Tibial nerve (tissue), 4 donors: ENCODE measurements at places on chromosomes 3 and 15. TPM values are rescaled to one million over a fixed set of nuclear protein-coding genes. Genes with fewer than 3 reads are reported as not detected.

DNA sequence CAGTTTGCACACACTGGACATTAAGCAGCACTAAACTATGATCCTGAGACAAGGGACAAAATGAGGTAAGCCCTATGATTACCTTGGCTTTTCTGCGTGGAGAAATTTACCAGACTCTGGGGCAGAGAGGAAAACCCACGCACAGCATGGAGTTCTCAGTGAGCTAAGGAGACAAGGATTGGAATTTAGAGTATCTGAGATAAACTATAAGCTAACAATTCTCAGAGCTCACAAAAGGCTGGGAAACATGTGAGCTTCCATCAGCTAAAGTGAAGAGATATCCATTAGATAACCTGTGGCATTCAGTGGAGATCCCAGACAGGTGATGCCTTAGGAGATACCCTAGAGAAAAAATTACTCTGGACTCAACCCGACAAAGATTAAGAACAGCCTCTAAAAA lies 48.7 kb downstream of the NBEAL2 start:
- no peaks in the 10 kb centered on the region for H3K36me3 ChIP-seq
- no peaks in the 10 kb centered on the region for H3K27me3 ChIP-seq

DNA sequence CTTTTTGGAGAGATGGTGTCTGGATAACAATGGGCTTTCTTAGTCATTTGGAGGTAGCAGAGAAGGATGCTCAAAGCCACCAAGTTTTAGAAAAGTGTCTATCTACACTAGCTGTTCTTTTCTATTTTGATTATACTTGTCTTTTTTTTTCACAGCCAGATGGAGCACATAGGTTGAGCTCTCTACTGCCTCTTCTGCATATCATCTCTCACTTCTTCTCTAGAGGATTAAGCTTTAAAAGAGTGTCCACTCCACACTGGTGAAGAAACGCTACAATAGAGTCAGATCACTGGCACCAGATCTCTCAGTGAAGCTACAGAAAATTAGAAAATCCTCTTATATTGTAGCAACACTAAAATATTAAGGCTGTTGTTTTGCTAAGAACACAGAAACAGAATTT lies 145.3 kb upstream of the MBNL1 start:
- DNase-seq = no peak
- no peak overlapping the region for H3K4me3 ChIP-seq
- no peaks in the 10 kb centered on the region for H3K27me3 ChIP-seq
- H3K27ac ChIP-seq = no peak overlapping the region
- no peaks in the 10 kb centered on the region for H3K4me1 ChIP-seq

- no peak overlapping the region for H3K4me3 ChIP-seq
- H3K36me3 ChIP-seq = no peaks in the 10 kb centered on the region
- H3K27ac ChIP-seq = no peak overlapping the region
- no peaks in the 10 kb centered on the region for H3K27me3 ChIP-seq
- H3K4me1 ChIP-seq = no peaks in the 10 kb centered on the region
Observed at GRCh38 chr3:28081533-28081947, 159.9 kb upstream of the CMC1 start.

DNA sequence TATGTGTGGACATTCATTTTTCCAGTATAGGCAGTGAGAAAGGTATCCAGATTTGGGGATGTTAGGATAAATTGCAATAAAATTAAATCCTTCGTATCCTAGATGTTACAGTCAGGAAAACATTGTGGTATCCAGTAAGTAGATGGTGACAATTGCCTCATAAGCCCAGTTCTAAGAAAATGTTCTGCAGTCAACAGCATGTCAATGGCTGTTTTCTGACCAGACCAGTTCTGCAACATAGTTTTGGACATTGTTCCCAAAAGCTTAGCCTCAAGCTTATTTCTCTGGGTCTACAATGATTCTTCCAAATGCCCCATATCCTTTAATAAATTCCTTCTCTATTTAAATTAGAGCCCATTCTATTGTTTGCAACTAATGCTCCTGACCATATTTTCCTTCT lies 480.7 kb downstream of the FHIT start:
- DNase-seq = no peak
- H3K36me3 ChIP-seq = no peaks in the 10 kb centered on the region
- H3K4me3 ChIP-seq = no peak overlapping the region
- H3K27me3 ChIP-seq = no peaks in the 10 kb centered on the region
- no peaks in the 10 kb centered on the region for H3K4me1 ChIP-seq
- no peak overlapping the region for H3K27ac ChIP-seq

FAIM gene
- total RNA-seq = 15.3 TPM

MESP1 gene
- total RNA-seq = 10.5 TPM

HTR3E gene
- total RNA-seq = not detected

DNA sequence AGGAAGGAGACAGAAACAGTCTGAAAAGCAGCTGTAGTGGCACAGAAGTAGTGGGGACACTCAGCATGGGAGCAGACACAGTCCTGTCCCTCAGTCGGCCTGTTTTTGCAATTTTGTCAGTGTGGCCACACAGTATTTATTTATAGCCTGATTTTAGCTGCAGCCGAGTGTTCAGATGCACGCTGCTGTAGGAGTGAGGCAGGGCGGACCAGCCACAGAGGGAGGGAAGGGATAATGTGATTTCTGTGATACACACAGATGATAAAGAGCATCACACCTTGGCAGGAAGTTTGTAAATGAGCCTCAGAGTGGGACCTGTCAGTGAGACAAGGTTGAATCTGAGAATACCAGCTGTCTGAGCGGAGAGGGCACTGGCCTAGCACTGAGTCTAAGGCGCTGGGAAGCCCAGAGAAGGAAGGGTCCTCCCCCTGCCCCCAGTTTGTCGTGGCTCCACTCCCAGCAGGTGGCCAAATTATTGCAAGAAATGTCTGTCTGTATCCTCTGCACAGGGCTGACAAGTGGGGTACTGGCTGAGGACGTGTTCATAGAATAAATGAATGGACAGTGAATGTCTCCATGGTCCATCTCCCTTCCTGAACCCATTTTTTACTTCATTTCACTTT lies 3.8 kb downstream of the PSTPIP1 start:
- H3K27ac ChIP-seq = no peak overlapping the region
- no peaks in the 10 kb centered on the region for H3K36me3 ChIP-seq
- no peaks in the 10 kb centered on the region for H3K27me3 ChIP-seq

ADAMTS9 gene
- total RNA-seq = 79.1 TPM

- no peaks in the 10 kb centered on the region for H3K4me1 ChIP-seq
- peak; percentile 70 for DNase-seq
- H3K36me3 ChIP-seq = no peaks in the 10 kb centered on the region
- no peaks in the 10 kb centered on the region for H3K27me3 ChIP-seq
- peak overlapping the region; percentile 65 for H3K27ac ChIP-seq
- peak overlapping the region; percentile 1 for H3K4me3 ChIP-seq
Observed at GRCh38 chr15:70062321-70062956, 35.3 kb downstream of the TLE3 start.
